ENCODE measurements at places on chromosomes 7 and 10.

GRCh38 chr7:92246360-92247101, 757 bp downstream of the ANKIB1 start:
- no peak for DNase-seq

GRCh38 chr7:53437336-53437735, 401.9 kb downstream of the POM121L12 start:
- DNase-seq = no peak

GRCh38 chr10:34206078-34206934, 608.8 kb downstream of the PARD3 start:
- DNase-seq = no peak

GRCh38 chr10:47311932-47312662, 10.2 kb upstream of the GDF2 start:
- peak; percentile 80 for DNase-seq

- no peak for DNase-seq
These were observed 675 bp upstream of the FRAT2 start for GRCh38 chr10:97335188-97335619.

- DNase-seq = no peak
These were observed 80.0 kb upstream of the FEZF1 start for GRCh38 chr7:122384528-122384927.

GRCh38 chr7:80937336-80937735, 18.5 kb upstream of the SEMA3C start:
- DNase-seq = no peak

DNA sequence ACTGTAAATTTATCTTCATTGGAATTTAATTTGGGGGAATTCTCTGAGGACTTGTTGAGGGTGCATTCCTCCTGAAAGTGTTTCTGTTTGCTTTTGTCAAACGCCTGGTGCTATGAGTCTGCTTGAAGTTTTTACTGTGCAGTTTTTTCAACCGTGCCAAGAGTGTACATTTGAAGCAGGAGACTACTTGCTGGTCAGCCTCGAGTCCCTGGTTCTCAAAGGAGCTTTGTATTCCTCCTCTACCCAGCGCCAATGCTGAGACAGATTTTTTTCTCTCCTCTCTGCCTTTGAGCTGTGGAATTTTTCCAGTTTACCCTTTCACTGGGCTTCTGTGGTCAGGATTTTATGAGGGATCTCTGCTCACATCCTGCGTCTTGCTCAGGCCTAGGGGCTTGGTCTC, 62.1 kb downstream of the NPY start:
- DNase-seq = no peak

DNA sequence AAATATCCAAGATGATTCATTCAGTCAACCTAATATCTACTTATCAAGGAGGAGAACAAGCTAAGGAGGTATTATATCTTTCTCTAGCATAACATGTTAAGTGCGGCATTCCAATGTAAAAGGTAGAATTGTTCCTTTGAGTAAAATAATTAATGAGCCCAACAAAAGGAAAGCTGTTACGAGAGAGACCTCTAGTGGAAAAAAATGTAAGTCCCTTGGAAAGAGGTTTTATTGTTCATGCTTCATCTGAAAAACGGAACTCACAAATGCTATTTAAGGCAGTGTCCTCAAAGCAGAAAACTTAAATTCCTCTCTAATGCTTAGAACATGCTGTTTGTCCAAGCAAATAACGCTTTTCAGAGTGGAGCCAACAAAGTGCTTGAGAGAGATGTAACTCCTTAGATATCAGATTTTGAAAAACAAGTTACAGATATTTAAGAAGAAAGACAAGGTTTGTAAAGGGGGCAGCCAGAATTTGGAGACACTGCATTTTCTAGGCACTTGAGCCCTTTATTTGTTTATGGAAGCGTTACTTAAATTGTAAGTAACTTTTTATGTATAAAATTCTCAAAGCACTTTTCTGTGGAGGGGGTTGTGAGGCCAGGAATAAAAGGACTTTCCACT, 119.9 kb downstream of the TFEC start:
- DNase-seq = no peak

DNA sequence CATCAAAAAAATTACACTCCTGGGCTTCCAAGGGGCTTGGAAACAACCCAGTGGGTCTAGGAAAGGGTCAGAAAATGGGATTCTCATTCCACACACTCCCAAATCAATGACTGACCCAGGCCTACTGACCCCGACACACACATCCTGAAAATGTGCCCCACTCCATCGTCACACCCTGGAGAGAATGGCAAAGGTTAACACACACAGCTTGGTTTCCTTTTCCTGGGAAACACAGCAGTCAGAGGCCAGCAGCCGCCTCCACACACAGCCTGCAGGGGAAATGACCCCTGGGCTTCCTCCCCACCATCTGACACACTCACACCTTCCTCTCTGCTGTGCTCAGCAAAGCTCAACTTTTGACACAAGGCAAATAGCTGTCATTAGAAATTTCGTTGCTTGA, 42.9 kb downstream of the SH3PXD2A start:
- DNase-seq = no peak

DNA sequence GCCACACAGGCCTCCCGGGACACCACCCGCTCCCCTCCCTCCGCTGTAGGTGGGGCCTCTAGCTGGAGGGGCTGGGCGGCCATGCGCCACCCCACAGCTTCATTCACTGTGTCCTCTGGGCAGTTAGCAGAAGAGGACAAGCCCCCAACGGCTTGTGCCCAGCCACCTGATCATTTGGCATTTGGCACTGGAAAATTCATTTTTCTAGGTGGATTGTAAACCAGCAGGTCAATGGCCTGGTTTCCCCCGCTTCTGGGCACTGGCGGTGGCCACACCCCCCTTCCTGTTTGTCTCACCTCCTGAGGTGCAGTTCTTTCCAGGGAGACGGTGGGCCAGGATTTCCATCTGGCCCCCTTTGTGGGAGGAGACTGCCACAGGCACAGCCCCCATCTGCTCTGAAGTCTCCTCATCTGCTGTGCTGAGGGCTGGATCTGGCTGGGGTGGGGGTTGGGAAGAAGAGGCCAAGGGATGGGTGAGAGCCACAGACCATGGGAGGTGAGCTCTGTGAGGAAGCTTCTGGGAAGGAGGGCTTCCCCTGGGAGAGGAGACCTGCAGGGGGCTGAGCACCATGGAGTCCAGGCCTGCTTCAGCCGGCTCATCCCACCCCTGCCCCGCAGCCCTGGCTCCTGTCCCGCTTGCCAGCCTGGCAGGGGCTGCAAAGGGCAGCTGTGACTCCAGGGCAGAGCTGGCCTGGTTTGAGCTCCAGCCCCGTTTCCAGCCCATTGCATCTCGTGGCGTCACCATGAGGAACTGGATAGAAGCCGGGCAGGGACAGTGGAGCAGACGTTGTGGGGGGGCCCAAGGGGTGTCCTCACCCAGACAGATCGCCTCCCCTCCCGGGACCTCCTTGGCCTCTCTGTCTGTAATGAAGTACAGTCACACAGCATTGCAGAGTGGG, 40.1 kb upstream of the SLC29A3 start:
- no peak for DNase-seq

DNA sequence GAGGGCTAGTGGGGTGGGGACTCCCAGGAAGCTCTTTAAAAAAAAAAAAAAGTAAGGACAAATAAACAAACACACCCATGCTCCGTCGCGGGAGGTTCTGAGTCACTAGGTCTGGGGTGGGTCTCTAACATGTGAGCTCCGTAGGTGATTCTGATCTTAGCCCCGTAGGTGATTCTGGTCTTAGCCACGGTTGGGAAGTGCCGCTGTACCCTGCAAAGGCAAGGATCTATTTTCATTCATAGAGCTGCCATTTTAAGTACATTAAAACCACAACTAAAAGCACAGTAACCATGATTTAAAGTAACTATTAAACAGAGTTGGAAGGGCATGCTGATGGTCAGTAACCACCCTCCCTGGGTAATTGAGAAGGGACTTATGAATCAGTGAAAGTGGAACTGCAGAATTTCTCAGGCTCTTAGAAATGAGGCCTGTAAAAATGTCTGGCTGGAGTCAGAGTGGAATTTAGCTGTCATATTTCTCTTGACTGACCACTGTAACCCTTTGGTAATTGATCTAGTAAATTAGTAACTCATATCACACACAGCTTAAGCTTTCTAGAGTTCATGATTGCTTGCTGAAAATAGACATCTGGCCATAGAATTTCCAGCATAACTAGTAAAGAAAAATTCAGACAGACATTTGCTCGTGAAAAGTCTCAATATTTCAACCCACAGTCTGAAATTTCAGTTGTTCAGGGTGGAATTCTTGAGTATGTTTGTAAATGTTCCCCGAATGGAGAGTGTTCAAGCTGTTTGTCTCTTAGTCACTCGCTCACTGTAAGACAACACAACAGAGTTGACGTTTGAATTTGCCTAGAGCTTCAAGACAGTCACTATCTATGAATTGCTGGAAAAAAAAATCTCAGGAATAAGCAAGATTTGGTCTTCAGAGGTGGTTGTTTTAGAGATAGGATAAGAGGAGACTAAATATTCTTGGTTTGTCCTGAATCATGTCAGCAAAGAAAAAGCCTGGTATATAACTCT, 34.2 kb upstream of the TCF7L2 start:
- no peak for DNase-seq

GRCh38 chr7:42611961-42612360, 299.9 kb downstream of the C7orf25 start:
- no peak for DNase-seq

GRCh38 chr10:3008518-3009195, 58.7 kb upstream of the PFKP start:
- DNase-seq = no peak

GRCh38 chr7:158935062-158935461, 78.7 kb downstream of the DYNC2I1 start:
- DNase-seq = no peak

- no peak for DNase-seq
These were observed 8.3 kb upstream of the MET start for GRCh38 chr7:116663744-116664143.

- no peak for DNase-seq
These were observed 7.1 kb upstream of the WDR86 start for GRCh38 chr7:151416941-151417315.

DNA sequence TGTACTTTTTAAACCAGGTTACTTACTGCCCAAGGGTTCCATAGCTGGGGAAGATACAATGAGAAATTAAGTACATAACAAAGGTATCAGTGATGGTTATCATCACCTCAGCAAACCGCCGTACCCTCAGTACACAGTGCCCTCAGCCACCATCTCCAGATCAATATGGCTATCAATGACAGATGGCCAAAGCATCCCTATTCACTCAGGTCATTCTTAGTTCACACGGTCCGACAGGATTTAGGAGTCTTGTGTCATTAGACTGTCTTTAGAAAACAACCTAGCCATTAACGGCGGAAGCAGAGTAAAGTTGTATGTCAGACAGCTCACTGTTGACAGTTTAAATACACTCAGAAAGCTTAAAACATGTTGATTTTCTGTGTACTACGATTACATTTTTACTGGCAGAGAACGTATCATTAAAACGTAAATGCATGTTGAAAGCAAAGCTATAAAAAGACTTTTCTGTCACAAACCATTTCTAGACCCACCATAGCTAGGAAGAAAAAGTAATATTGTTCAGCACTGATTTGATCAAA, 106.9 kb downstream of the HOXA1 start:
- DNase-seq = no peak

DNA sequence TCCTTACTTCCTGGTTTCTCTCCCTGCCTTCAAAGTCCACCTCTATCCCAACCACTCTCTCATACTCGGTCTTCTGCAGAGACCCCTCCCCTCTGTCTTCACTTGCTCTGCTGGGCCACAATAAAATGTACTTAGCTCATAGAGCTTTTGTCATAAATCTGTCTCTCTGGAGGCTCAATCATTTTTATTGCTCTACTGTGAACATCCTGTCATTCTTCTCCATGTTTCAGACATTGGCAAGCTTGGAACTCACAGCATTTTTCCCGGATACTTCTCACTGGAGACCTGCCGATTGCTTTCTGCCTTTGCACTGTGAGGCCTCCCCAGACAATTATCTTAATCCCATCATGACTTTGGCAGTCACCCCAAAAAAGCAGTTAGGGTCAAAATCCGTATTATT, 192.3 kb upstream of the ZMIZ1 start:
- DNase-seq = no peak

GRCh38 chr7:102106625-102107024, 180.0 kb upstream of the SH2B2 start:
- DNase-seq = no peak

DNA sequence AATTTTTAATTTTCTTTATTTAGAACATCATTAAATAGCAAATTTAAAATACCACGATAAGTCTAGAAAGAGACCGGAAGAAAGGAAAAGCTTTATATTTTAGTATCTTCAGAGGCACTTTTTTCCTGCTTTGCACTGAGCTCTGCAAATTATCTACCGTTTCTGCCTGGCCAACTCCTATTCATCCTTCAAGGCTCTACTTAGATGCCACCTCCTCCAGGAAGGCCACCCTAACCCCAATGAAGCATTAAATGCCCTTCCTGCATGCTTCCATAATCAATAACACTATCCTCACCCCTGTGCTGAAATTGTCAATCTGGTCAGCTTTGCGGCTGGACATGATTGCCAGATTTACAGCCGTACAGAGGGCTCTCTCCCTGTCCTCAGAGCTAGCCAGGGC, 141.8 kb upstream of the CHST15 start:
- no peak for DNase-seq

DNA sequence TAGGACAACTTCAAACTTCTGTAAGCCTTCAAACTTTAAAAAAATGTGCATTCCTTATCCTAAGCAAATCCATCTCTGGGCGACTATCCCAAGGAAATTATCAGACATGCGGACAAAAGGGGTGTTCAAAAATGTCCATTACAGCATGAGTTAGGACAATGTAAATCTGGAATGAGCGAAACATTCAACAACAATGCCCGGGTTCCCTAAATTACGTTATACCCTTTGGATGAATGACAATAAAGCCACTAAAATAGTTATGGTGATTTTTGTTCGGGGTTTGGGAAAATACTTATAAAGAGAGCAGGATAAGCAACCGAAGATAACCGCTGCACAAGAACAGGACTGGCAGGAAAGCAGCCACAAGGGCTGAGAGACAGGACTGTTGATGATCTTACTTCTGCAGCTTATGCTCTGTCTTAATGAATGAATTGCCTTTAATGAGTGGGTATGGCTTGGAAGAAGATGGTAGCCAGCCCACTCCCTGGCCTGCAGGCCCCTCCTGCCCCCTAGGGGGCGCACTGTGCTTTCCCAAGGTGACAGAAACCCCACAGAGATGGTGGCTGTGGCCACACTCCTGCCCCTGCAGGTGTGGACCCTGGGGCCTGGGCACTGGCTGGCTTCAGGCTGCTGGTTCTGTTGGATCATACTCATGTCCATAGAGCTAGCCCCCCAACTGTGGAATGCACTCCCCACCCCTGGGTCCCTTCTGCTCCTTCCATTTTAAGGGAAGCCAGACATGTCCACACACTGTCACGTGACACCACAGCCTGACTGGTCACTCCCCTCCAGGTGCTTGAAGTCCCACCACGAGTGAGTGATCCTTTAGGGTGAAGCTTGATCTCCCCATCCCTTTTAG, 45.0 kb downstream of the ZCCHC24 start:
- DNase-seq = no peak
